Activated CD4-positive, alpha-beta T cell treated with anti-CD3 and anti-CD28 coated beads, Interleukin-10, Interleukin-2, amounts not matched to agents 100 ng/mL and 50 ng/mL, durations not matched to agents 16 hours and 8 hours (primary cell): ENCODE measurements at places on chromosomes 7 and 10.
A peak's percentile ranks its signal among the peaks of the same experiment; 100 is the strongest.

DNA sequence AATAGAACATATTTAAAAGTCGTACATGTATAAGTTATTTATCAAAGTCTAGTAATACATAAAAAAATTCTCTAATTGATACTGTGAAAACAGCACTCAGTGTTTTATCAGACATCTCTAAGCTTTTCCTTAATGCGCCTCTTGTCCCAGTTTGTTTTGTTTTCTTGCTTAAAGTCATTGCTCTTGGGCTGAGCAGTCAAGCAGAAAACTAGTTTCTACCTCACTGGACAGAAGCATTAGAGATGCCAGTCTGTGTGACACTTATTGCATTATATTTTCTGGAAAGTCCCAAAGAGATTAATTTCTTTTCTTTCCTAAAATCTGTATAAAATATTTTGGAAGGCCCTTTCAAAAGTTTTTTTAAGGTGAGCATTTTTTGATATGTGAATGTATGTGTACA is 236.2 kb downstream of the PCLO start:
- no peak for DNase-seq

DNA sequence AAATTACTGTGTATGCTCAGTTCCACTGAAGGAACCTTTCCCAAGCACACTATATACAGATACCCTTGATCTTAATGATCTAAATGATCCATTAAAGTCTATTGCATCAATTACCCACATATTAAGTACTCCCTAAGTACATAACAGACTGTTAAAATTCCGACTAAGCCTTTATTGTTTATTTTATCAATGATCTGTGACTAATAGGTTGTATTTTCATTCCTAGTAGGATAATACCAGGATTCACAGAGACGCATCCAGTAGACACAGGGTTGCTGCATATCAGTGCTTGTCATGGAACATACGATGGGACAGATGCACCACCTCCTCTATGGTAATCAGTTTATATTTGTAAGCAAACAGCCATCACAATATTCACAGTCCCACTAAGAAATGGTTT is 159.6 kb upstream of the SLC26A5 start:
- DNase-seq: no peak

- DNase-seq: no peak
These were observed 36.5 kb downstream of the NRBF2 start for GRCh38 chr10:63169624-63170023.

DNA sequence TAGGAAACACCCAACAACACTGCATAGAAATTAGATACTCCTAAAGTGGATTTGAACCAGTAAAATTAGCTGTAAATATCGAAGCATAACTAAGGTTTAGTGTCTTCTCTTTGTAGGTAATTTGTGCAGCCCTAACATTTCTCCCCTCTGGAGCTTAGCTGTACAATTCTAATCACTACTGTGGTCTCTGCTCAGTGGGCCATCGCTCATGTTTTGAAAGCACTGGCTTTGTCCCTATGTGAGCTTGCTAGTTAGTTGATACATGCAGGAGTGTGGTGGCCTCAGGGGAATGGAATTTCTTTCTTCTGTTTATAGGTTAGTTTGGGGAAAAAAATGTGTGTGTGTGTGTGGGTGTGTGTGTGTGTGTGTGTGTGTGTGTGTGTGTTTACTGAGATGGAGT is 373.1 kb downstream of the DPP6 start:
- DNase-seq: no peak

GRCh38 chr7:43669286-43670081 is 59.8 kb downstream of the COA1 start:
- DNase-seq: peak; percentile 82

DNA sequence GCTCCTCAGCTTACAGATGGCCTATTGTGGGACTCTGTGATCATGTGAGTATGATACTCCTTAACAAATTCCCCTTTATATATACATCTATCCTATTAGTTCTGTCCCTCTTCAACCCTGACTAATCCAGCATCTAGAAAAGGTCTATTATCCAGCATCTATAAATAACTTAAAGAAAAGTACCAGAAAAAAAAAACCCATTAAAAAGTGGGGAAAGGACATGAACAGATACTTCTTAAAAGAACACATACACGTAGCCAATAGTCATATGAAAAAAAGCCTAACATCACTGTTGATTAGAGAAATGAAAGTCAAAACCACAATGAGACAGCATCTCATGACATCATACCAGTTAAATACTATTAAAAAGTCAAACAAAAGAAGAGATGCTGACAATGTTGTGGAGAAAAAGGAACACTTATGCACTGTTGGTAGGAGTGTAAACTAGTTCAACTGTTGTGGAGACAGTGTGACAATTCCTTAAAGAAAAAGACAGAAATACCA is 549.5 kb upstream of the GRM3 start:
- no peak for DNase-seq

- DNase-seq: no peak
These were observed 171.4 kb upstream of the PPP2R2D start for GRCh38 chr10:131729361-131729760.

DNA sequence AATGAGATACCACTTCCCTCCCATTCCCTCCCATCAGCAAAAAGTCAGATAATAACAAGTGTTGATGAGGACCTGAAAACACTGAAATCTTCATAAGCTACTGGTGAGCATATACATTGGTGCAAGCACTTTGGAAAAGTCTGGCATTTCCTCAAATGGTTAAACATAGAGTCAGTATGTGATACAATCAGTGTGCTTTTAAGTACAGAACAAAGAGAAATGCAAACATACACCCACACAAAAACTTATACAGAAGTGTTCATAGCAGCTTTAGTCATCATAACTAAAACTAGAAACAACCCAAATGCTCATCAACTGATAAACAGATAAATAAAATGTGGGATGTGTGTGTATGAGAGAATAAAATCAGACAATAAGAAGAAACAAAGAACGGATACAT is 261.9 kb downstream of the ELMO1 start:
- no peak for DNase-seq

GRCh38 chr7:318878-319661 is 29.1 kb downstream of the FOXL3 start:
- DNase-seq: no peak

DNA sequence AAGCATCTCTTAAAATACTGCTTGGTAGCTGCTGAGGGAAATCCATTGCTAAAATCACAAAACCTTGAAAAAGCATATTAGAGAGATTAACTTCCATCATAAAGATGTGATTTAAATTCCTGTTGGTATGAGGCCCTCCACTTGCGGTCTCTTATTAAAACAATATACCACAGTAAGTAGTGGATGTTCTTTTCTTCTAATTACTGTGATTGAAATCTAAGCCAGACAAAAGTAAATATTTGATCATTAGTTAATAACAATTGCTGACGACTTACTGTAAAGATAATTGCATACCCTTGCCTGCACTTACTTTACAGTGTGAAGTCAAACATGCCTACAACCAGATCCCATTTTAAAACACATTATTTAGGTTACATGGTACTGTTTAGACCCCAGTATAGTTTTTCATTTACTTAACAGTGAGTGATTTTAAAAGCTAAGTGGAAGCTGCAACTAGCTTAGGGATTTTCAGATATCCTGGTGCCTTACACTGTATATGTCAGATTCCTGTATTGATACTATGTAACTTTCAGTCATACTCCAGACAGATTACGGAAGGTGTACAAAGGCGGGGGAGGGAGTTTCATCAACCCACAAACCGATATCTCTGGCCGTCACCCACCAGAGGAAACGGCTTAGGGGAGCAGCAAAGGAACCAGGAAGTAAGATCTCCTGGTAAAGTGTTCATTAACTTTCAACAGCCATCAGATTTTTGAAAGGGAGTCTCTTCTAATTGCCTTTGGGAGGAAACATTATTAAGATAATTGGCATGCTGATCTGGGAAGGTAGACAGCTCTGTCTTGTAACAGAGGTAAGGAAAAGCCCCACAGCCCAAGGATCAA is 986 bp downstream of the NRP1 start:
- peak; percentile 49 for DNase-seq

DNA sequence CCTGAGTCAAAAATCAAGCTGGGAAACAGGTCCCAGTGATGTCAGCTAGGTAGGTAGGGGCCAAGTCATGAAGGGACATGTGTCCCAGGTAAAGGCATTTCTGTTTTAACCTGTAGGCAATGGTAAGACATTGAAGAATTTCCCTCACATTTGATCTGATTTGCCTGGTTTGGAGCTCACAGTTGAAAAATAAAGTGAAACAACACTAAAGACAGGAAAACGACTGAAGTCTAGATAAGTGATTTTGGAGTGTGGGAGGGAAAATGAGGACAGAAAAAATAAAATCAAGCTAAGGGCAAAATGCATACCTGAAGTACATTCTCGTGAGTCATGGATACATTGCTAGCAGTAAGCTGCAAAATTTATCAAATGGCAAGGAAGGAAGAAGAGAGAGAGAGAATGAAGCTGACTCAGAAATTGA is 169.9 kb downstream of the SKIDA1 start:
- no peak for DNase-seq

- no peak for DNase-seq
These were observed 2.6 kb downstream of the CXCL12 start for GRCh38 chr10:44382131-44382858.

DNA sequence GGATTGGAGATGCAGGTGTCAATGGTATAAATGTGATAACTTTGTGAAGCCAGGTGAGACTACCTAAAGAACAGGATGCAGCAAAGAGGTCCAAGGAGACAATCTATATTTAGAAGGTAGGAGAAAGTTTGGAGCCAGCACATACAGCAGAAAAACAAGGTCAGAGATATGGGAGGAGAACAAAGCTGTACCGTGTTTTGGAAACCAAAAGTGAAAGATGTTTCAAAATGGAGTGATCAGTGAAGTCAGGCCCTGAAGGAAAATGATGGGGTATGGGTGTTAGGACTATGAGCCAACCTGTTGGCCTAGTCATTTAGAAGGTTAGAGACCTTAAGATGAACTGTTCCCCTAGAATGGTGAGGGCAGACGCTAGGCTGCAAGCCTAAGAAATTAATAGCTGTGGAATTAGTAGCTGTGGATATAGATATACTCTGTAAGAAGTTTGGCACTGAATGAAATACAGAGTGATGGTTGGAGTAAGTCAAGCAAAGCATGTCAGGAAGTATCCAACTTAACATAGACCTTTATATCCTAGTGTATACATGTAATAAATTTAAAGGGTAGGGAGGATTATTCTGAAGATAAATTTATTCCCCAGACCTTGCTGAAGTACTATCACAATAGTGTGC is 149.8 kb upstream of the WNT16 start:
- no peak for DNase-seq

GRCh38 chr10:115981081-115981480 is 291.9 kb downstream of the GFRA1 start:
- no peak for DNase-seq

DNA sequence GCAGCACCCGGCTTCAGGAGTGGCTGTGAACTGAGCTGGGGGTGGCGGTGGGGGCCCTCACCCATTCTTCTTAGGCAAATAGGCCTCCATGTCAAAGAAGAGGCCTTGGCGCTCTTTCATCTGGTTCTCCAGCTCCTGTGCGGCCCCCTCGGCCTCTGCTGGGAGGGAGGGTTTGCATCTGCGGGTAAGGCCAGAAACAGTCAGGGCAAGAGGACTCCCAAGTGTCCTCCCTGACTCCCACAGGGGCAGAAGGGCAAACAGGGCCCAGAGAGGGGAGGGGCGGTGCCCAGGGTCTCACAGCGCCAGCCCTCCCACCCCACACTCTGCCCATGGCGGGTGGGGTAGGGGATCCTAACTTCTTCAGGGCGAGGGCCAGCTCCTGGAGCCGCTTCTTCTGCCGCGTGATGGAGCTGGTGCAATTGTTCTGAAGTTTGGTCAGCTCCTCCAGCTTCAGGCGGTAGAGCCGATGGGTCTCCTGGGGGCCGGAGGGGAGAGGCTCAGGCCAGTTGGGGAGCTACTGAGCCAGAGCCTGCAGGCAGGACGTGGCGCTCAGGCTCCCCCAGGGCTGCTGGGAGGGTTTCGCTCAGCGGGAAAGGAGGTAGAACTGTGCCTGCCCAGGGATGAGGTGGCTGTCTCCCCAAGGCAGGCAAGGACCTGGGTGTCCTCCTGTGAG is 2.2 kb downstream of the TMEM120A start:
- DNase-seq: no peak

GRCh38 chr7:151509670-151510333 is 9.9 kb downstream of the RHEB start:
- no peak for DNase-seq

- no peak for DNase-seq
These were observed 20.4 kb downstream of the KLLN start for GRCh38 chr10:87842776-87843497.

DNA sequence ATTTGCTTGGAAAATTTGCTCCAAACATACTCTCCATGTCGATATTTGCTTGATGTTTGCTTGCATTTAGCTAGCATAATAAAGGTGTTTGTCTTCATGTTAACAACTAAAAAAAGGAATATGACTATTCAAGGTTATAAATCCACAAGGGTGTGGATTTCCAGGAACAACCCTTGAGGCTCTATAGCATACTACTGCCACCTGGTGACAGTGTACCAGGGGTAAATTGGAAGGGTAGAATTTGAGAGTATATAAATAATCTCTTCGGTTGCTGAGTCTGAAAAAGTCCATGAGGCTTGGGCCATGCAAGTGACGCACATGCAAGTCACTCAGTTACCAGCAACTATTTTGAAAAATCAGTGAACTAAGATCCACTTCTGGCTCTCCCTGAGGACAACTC is 68.4 kb downstream of the SLIT1 start:
- DNase-seq: no peak

DNA sequence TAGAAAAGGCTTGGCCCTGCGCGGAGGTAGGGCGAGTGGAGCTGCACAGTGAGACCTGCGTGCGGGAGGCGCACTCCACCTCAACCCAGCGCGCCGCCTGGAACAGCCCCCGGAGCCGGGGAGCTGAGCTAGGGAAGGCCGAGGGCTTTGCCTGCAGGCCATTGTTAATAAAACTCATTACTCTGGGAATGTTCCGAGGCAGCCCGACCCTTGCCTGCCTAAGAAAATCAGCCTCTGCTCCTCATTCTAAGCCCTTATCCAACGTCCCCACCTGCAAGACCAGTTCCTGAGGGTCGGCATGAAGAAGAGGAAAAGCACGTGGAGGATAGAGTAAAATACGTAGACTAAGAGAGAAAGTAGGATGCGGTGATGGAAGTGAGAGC is 55.3 kb downstream of the C7orf25 start:
- DNase-seq: no peak

GRCh38 chr10:49174261-49174925 is 13.8 kb downstream of the TMEM273 start:
- DNase-seq: no peak

- peak; percentile 10 for DNase-seq
These were observed 66.6 kb downstream of the CAV1 start for GRCh38 chr7:116591202-116592040.

DNA sequence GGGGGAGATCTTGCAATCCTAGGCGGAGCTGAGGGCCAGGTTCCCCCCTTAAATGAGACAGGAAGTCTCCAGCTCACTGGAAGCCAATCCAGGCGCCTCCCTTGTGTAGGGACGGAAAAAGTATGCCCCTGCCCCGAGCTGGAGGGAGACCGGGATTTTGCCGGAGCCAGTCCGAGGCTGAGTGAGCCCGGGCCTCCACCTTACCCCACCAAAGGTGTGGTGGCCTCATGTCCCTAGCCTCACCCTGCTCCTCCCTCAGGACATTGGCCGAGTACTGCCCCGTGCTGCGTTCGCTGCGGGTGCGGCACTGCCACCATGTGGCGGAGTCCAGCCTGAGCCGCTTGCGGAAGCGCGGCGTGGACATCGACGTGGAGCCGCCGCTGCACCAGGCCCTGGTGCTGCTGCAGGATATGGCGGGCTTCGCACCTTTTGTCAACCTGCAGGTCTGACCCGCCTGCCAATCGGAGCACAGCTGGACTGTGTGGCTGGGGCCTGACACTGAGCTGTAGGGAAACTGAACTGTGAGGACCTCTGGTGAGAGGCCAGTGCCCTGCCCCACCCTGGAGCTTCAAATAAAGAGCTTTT is 2.0 kb downstream of the FBXL15 start:
- peak; percentile 73 for DNase-seq

- DNase-seq: peak; percentile 57
These were observed 77.4 kb downstream of the PON1 start for GRCh38 chr7:95246831-95247370.
